ENCODE measurements at places on chromosomes 7 and 10. TPM values are rescaled to one million over a fixed set of nuclear protein-coding genes. Genes with fewer than 3 reads are reported as not detected.
A peak's percentile ranks its signal among the peaks of the same experiment; 100 is the strongest.

DNA sequence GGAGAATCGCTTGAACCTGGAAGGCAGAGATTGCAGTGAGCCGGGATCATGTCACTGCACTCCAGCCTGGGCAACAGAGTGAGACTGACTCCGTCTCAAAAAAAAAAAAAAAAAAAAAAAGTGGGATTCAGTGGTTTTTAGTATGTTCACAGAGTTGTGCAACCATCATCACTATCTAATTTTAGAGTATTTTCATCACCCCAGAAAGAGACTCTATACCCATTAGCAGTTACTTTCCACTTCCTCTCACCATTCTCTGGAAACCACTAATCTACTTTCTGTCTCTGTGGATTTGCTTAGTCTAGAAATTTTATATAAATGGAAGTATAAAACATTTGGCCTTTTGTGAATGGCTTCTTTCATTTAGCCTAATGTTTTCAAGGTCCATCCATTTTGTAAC is 113.4 kb downstream of the ST7 start:
- no peaks in the 10 kb centered on the region for H3K27me3 ChIP-seq
- no peak overlapping the region for H3K4me3 ChIP-seq
- H3K27ac ChIP-seq: no peak overlapping the region
- no peaks in the 10 kb centered on the region for H3K36me3 ChIP-seq
- no peak for DNase-seq

DNA sequence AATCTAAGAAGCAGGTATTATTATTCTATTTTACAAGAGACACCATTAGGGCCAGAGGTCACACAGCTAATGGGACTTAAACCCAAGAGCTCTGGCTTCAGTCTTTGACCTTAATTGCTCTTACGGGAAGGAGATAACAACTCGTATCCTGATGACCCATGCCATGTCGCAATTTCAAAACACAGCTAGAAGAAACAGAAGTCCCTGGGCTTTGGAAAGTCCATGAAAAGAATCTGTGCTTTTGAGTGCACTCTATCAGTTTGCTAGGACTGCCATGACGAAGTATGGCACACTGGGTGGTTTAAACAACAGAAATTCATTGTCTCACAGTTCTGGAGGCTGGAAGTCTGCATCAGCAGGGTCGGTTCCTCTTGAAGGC is 247.8 kb upstream of the AOAH start:
- DNase-seq: no peak
- no peak overlapping the region for H3K4me3 ChIP-seq
- H3K27ac ChIP-seq: no peak overlapping the region

DNA sequence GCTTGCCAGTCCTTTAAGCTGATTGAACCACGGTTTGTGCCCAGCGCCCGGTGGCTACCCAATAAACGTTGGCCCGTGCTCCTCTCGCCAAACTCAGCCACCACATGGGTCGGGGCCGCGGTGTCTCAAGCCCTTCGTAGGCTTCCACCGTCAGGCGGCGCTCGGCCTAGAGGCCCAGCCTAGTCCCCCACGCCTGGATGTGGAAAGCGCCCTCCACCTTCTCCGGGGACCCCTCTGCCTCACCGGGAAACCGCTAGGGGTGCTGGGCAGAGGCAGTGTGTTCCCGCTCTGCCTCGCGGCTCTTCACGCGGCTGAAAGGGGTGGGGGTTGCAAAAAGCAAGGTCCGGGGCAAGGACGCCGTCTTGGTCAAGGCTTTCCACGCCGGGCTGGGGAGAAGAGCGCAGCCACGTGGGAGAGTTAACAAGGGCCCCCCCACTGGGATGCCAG is 29.8 kb downstream of the LEP start:
- H3K27me3 ChIP-seq: no peaks in the 10 kb centered on the region
- no peaks in the 10 kb centered on the region for H3K36me3 ChIP-seq
- no peaks in the 10 kb centered on the region for H3K4me1 ChIP-seq
- DNase-seq: no peak
- H3K27ac ChIP-seq: no peak overlapping the region

- H3K27me3 ChIP-seq: no peaks in the 10 kb centered on the region
- no peaks in the 10 kb centered on the region for H3K4me1 ChIP-seq
- H3K4me3 ChIP-seq: no peak overlapping the region
- DNase-seq: no peak
These were observed 7.3 kb downstream of the DPYSL4 start for GRCh38 chr10:132193907-132194552.

DNA sequence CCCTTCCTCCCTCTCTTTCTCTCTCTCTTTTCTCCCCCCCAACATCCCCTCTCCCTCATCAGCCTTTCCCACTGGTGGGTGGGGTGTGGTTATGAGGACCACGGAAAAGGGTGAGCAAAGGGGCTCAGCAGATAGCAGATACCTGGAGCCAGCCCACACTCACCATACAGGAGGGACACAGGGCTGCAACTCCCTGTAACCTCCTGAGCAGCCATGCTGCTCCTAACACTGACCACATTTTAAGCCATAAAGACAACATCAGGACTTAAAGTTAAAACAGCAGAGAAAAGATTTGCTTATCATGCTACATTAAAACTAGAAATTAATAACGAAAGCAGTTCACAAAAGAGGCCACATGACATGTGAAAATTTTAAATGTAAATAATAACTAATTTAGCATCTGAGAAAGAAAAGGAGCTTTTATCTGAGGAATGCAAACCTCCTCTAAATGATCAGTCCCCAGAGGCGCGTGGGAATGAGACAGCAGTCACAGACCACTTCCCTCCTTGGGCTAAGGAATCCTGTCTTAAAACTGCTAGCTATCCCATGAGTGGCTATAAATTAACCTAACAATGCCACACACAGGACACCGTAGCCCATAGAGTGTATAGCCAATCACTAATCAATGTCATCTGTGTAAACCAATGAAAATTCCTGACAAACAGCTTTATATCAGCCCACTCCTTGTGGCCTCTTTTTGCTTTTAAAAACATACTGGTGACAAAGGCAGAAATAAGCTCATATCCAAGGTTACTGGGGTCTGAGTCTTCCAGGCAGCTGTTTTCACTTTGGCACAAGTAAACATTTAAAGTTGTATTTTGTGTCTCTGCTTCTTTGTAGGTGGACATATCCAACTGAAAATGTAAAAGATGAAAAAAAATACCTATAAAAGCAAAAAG is 33.3 kb downstream of the PKD1L1 start:
- H3K27ac ChIP-seq: no peak overlapping the region
- H3K4me1 ChIP-seq: no peaks in the 10 kb centered on the region
- H3K36me3 ChIP-seq: no peaks in the 10 kb centered on the region
- DNase-seq: no peak

- H3K27ac ChIP-seq: no peak overlapping the region
- H3K4me1 ChIP-seq: peaks cover 92% of the 10 kb centered on the region
- no peaks in the 10 kb centered on the region for H3K36me3 ChIP-seq
- DNase-seq: peak; percentile 82
- H3K27me3 ChIP-seq: no peaks in the 10 kb centered on the region
These were observed 528 bp upstream of the TNRC18 start for GRCh38 chr7:5423976-5424748.

DNA sequence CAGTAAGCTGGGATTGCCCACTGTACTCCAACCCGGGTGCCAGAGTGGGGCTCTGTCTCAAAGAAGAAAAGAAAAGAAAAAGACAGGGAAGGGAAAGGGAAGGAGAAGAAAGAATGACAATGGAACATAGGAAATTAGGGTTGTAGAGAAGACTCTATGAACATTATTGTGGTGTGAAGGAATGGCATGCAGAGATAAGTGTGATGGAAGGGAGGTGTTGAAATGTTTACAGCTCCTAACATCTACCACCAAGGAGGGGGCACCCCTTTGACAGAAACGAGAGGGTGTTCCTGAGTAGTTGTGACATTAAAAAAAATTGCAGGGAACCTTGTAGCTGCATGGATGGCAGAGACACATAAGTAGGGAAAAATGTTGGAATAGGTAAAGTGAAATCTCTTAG is 27.5 kb downstream of the AUTS2 start:
- DNase-seq: no peak
- H3K36me3 ChIP-seq: no peaks in the 10 kb centered on the region
- no peak overlapping the region for H3K4me3 ChIP-seq
- no peak overlapping the region for H3K27ac ChIP-seq
- H3K27me3 ChIP-seq: no peaks in the 10 kb centered on the region

POLD2 gene
- total RNA-seq: 86.7 TPM

- peaks cover 3% of the 10 kb centered on the region for H3K4me1 ChIP-seq
- H3K4me3 ChIP-seq: no peak overlapping the region
- no peaks in the 10 kb centered on the region for H3K36me3 ChIP-seq
- DNase-seq: no peak
- H3K27ac ChIP-seq: no peak overlapping the region
These were observed 2.2 kb upstream of the FOXI2 start for GRCh38 chr10:127734753-127735152.

GRCh38 chr10:26485150-26485941 is 47.2 kb downstream of the APBB1IP start:
- no peaks in the 10 kb centered on the region for H3K27me3 ChIP-seq
- peaks cover 61% of the 10 kb centered on the region for H3K4me1 ChIP-seq
- peaks cover 6% of the 10 kb centered on the region for H3K36me3 ChIP-seq
- no peak for DNase-seq
- H3K27ac ChIP-seq: peak overlapping the region; percentile 64
- H3K4me3 ChIP-seq: no peak overlapping the region

ITPRIP gene
- 22.5 TPM for total RNA-seq

- no peaks in the 10 kb centered on the region for H3K4me1 ChIP-seq
- H3K27me3 ChIP-seq: no peaks in the 10 kb centered on the region
- H3K36me3 ChIP-seq: no peaks in the 10 kb centered on the region
- H3K27ac ChIP-seq: no peak overlapping the region
- no peak overlapping the region for H3K4me3 ChIP-seq
These were observed 556.2 kb downstream of the LRMDA start for GRCh38 chr10:75987616-75988015.

DNA sequence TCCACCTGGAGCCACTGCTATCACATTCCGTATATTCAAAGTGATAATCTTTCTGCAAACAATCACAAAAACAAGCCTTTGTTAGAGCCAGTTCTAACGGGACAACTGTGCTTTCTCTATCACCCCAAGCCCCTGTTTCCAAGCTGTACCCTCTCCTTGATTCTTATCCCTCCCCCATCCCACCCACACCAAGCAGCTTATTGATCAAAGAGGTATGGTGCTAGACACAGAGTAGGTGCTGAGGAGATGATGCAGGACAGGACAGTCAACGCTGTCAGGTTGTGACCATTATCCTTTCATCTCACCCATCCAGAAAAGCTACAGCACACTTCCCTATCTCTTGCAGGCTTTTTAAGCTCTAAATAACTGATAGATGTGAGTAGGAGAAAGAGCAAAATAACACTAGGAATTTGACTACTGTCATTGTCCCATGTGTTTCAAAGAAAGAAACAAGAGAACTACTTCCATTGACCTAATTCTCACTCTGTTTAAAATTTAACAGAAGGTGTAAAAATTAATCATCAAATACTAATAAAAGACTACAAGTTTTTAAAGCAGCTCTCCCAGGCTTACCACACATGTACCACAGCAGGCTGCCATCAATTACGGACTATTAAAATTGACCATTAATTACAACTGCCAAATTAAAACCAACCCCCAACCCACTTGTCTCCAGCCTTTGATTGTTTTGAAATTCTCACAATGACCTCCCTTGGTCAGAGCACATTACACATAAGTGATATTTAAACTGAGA is 94.3 kb downstream of the ELAPOR2 start:
- H3K27me3 ChIP-seq: no peaks in the 10 kb centered on the region
- H3K4me1 ChIP-seq: peaks cover 7% of the 10 kb centered on the region
- no peak overlapping the region for H3K27ac ChIP-seq
- no peak for DNase-seq

DNA sequence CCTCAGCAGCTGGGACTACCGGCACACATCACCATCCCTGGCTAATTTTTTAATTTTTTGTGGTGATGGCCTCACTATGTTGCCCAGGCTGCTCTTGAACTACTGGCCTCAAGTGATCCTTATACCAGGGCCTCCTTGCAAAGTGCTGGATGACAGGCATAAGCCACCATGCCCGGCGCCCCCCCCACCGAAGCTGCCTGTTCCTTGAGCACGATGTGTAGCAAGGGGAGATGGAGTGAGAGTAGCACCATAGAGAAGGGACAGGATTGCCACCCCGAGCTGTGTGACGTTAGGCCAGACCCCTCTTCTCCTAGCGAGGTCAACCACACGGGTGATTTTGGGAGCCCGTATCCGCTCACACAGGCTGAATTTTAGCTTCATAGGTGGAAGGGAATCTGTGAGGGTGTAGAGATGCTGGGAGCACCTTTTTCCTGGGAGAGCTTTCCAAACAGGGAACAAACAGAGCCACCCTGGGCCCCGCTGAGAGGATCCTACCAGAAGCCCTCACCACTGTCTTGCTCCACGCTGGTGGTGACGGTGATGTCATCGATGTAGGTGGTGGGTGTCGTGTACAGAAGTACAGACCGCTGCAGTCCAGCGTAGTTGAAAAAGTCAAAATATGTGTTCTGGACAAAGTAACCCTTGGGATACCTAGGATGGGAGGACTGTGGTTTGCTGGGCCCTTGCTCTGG is 3.0 kb downstream of the GUSB start:
- no peak overlapping the region for H3K27ac ChIP-seq
- H3K36me3 ChIP-seq: no peaks in the 10 kb centered on the region
- peaks cover 26% of the 10 kb centered on the region for H3K4me1 ChIP-seq
- no peaks in the 10 kb centered on the region for H3K27me3 ChIP-seq
- DNase-seq: no peak

DNA sequence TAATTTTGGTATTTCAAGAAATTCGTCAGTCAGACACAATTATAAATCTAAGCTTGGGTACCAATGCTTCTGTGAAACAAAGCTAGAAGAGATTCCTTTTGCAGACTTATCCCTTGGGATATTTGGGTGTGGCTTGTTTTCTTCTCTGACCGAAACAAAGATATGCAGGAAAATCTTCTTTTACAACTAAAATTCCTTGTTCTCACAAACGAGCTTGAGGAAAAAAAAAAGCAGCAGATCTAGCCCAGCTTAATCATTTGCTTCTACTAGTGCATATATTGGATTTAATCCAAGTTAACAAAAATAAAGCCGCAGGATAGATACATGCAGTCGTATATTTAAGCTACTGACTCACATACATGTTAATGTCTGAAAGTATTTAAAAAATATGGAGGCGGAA is 104.2 kb downstream of the PRTFDC1 start:
- H3K4me1 ChIP-seq: no peaks in the 10 kb centered on the region
- no peaks in the 10 kb centered on the region for H3K36me3 ChIP-seq
- no peak for DNase-seq
- H3K27ac ChIP-seq: no peak overlapping the region

OR2A14 gene
- not detected for total RNA-seq

DNA sequence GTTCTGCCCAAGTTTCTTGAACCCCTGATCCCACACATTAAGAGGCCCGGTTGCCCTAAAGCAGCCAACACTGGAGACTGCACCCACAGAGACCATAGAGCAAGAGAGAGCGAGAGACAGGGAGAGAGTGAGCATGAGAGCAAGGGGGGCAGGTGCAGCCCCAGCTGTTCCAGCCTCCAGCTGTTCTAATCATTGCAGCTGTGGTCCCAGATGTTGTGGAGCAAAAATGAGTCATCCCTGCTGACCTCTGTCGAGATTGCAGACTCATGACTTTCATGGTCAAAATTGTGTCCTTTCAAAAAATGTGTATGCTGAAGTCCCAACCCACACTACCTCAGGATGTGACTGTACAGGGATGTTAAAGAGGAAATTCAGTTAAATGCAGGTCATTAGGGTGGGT is 143.9 kb upstream of the FRMD4A start:
- H3K27ac ChIP-seq: no peak overlapping the region
- no peaks in the 10 kb centered on the region for H3K27me3 ChIP-seq
- no peaks in the 10 kb centered on the region for H3K36me3 ChIP-seq
- H3K4me1 ChIP-seq: no peaks in the 10 kb centered on the region
- no peak for DNase-seq

CPA2 gene
- total RNA-seq: not detected

TMEM140 gene
- total RNA-seq: 84.9 TPM

GRCh38 chr7:91787931-91788330 is 92.6 kb downstream of the MTERF1 start:
- DNase-seq: no peak
- H3K4me1 ChIP-seq: no peaks in the 10 kb centered on the region
- H3K36me3 ChIP-seq: no peaks in the 10 kb centered on the region
- H3K27ac ChIP-seq: no peak overlapping the region

All from B cell (primary cell).